ENCODE measurements at places on chromosomes 4 and X.
A peak's percentile ranks its signal among the peaks of the same experiment; 100 is the strongest.

- DNase-seq = no peak
These were observed 135.0 kb upstream of the TENT5D start for GRCh38 chrX:80285131-80285773.

DNA sequence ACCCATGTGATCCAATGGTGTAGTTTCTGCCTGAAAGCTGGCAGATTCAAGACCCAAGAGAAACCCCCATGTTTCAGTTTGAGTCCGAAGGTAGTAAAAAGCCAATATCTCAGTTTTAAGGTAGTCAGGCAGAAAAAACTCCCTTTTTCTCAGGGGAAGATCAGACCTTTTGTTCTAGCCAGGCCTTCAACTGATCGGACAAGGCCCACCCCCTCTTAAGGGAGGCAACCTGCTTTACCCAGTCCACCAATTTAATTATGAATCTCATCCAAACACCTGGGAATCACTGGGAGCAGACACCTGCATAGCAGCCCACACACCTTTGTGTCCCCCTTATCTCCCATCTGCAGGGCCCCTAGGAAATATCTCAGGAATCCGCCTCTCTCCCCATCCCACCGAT is 322.0 kb downstream of the STK32B start:
- no peak for DNase-seq

- peak; percentile 43 for DNase-seq
These were observed 55.5 kb downstream of the WFS1 start for GRCh38 chr4:6324999-6325787.

GRCh38 chrX:129779747-129780146 is at the start of gene SASH3:
TSS of gene SASH3 (plus strand) at chrX:129779949. CDS start at chrX:129780098, 149 bp downstream.
- no peak for DNase-seq

- DNase-seq = no peak
These were observed 225.8 kb downstream of the GABRG1 start for GRCh38 chr4:45897946-45898585.

All from dorsolateral prefrontal cortex (tissue), 122 donors.